ENCODE measurements at places on chromosomes 4 and X.

GRCh38 chrX:81377329-81377728 is 175.4 kb downstream of the SH3BGRL start:
- DNase-seq, result peak; percentile 25

GRCh38 chr4:183458005-183458404 is 13.6 kb downstream of the CDKN2AIP start:
- no peak for DNase-seq

GRCh38 chrX:68550193-68550592 is 51.3 kb downstream of the YIPF6 start:
- DNase-seq, result no peak

GRCh38 chr4:33453436-33453835 is 2733.3 kb downstream of the PCDH7 start:
- no peak for DNase-seq

GRCh38 chr4:186805020-186805820 is 81.6 kb upstream of the FAT1 start:
- DNase-seq, result no peak

DNA sequence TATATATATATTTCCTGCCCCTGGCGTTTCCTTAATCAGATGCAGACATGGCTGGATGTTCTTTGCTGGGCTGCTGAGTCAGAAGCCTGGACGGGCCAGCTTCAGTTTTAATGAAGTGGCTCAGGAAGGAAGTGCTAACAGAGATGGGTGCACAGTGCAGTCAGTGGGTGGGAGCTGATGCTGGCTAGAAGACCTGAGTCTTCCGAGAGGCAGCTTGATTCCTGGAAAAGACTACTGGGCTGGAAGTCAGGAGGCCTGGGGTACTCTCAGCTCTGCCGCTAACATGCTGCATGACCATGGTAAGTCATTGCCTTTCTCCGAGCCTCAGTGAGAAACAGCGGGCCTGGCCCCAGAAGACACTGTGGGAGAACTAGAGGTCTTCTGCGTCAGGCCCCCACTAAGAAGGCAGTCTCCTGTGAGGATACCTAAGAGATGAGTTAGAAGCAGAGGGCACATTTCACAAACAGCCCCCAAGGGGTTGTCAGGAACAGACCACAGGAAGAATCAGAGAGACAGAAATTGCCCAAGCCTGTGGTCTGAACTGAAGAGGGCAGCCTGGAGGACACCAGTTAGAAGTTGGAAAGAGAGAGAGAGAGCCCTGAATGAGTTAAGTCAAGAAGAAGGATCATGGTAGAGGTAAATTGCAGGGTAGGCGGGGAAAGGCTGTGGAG is 8.3 kb upstream of the CD40LG start:
- peak; percentile 3 for DNase-seq

DNA sequence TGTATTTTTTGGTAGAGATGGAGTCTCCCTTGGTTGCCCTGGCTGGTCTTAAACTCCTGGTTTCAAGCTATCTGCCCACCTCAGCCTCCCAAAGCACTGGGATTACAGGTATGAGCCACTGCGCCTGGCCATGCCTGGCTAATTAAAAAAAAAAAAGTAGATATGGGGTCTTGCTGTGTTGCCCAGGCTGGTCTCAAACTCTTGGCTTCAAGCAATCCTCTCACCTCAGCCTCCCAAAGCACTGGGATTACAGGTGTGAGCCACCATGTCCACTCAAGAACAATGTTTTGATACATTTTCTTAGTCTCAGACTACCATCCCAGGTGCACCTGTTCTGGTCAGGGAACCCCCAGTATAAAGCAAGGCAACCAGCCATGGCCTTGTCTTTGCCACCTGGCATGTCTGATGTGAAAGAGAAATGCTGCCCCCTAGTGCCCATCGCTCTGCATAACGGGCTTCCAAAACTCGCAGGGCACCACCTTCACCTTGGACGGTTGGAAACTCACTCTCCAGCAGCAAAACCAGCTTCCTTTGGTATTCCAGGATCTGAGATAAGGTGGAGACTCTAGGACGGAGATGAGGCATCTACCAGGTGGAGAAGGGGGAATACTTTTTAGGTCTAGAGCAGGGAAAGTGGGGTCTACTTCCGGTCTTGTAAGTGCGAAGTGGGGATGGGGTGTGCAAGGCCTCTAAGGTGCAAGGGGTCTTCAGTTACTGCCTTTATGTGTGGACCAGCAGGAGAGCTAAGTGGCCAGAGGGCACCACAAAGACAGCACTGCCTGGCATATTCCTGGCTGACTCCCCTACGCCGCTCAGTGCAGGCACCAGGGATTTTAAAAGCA is 47.7 kb upstream of the AFAP1 start:
- peak; percentile 15 for DNase-seq

DNA sequence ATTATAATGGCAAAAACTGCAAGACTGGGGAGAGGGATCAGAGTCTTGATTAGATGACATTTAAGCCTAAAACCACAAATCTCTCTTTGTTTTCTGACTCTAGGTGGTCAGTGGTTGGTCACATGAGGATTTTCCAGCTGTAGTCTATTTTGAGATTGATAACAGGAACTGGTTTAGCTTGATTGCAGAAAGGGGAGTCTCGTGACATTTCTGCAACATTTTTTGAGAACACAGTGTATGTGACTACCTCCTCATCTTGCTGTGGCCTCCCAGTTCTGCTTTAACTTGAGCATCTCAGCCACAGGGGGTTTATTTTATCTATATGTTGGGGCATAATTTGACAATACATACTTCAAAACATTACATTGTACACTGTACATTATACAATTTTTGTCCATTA is 726.4 kb upstream of the MAGEB2 start:
- no peak for DNase-seq

DNA sequence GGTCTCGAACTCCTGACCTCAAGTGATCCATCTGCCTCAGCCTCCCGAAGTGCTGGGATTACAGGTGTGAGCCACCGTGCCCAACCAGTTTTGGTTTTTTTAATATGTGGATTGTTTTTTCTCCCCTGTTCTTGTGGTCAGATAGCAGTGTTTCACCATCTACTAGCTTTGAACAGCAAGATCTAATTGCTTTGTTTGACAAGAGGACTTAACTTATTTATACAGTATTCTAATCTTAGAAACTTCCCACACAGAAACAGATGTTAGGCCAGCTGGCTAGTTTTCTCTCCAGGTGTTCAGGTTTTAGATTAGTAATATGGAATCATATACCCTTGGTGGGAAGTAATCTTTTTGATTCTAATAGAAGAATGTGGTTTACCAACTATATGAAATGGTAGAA is 12.9 kb downstream of the ING2 start:
- DNase-seq, result no peak

GRCh38 chrX:2608638-2609430 is 82.3 kb upstream of the CD99 start:
- DNase-seq, result no peak

DNA sequence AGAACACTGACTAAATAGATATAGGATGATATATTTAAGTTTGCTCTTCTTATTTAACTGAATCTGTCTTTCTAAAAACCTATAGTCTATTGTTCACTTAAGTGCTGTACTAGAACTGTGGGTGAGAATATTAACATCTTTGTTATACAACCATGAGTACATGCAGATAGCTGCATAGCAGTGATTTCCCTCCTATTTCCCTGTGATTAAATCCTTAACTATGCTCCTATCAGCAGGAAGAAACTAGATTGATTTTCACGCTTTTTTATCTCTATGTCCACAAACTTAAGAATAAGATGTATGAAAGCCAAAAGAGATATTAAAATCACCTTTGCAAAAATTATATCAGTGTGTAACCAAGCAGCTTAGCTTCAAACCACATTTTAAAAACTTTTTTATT is 11.3 kb upstream of the UGT2A3 start:
- no peak for DNase-seq

DNA sequence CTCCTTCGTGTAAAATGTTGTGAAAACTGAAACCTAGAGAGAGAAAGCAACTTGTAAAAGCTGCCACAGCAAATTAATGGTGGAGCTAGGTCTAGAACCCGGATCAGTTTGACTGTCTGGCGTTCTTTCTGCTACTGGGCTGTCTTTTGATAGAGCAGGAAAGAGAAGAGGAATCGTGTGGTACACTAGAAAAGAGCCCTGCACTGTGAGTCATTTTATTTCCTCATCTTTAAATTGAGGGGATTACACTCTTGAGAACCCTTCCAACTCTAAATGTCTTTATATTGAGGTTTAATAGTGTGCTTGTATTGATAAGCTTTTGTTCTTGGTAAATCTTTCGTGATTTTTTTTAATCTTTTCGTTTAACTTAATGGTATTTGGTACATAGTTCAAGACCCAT is 4.3 kb downstream of the WDR44 start:
- no peak for DNase-seq

- DNase-seq, result no peak
Observed at GRCh38 chr4:183561905-183562304, 57.0 kb downstream of the ING2 start.

- DNase-seq, result no peak
Observed at GRCh38 chrX:150879855-150880807, 18.3 kb downstream of the CD99L2 start.

GRCh38 chrX:123673813-123674212 is 59.0 kb downstream of the THOC2 start:
- DNase-seq, result no peak

GRCh38 chr4:5399790-5400421 is 308.5 kb downstream of the EVC2 start:
- no peak for DNase-seq

- no peak for DNase-seq
Observed at GRCh38 chrX:12843668-12844279, 23.1 kb upstream of the TLR7 start.

- peak; percentile 99 for DNase-seq
Observed at GRCh38 chr4:184355111-184355604, 119.2 kb downstream of the IRF2 start.
